ENCODE measurements at places on chromosomes 2 and 18. TPM values are rescaled to one million over a fixed set of nuclear protein-coding genes. Genes with fewer than 3 reads are reported as not detected.
A peak's percentile ranks its signal among the peaks of the same experiment; 100 is the strongest.

DNA sequence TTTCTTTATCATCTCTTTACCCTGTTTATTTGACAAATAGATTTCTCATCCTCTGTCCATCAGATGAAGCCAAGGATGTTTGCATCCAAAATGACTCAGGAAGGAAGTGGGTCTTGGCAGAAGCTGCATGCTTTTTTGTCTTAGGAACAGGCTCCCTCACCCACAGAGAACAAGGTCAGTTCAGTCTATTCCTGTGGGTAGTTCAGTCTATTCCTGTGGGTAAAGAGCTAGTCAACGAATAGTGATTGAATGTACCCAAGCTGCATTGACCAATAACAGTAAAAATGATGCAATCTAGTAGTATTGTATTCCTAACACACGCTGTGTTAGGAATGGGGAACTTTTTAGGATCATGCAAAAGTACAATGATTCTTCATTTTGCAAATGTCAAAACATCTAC lies 290.8 kb upstream of the TANK start:
- peak; percentile 33 for DNase-seq

- no peak for DNase-seq
Measured at GRCh38 chr2:100544911-100545596, 17.7 kb upstream of the PDCL3 start.

- no peak for DNase-seq
Measured at GRCh38 chr18:38923126-38923525, 1357.5 kb upstream of the CELF4 start.

- DNase-seq = peak; percentile 52
Measured at GRCh38 chr2:239824046-239824694, 201.0 kb downstream of the NDUFA10 start.

DNA sequence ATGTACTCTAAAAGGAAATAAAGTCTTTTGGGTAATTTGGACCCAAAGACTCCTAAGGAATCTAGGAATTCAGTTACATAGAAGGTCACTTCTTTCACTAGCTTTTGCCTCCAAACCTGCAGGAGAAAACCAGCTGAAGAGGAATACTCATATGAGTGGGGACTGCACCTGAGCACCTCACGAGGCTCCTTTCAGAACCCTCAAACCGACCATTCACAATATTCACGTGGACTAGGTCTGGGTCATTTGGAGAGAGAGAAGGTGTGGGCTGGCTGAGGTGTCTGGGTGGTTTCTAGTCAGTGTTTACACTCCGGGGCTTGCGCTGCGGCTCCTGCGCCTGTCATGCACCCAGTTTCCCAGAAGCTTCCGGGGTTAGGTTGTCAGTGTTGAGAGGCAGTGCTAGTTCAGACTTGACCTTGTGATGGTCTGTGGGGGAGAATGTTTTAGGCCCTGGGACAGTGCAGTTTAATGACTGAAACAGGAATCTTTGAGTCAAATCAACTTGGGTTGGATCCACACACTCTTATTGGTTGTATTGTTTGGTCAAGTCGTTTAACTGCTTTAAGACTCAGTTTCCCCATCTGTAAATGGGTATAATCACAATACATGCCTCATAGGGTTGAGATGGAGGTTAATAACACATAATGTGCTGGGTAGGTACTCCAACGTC lies 78.4 kb downstream of the LIMS1 start:
- DNase-seq = peak; percentile 69

GRCh38 chr2:124683536-124684428 lies 658.7 kb downstream of the CNTNAP5 start:
- no peak for DNase-seq

GRCh38 chr2:105379741-105380186 lies 19.1 kb downstream of the FHL2 start:
- DNase-seq = no peak

- DNase-seq = no peak
Measured at GRCh38 chr2:240225660-240226475, 85.4 kb upstream of the OTOS start.

- DNase-seq = no peak
Measured at GRCh38 chr2:7924023-7924762, 757.7 kb upstream of the ID2 start.

DNA sequence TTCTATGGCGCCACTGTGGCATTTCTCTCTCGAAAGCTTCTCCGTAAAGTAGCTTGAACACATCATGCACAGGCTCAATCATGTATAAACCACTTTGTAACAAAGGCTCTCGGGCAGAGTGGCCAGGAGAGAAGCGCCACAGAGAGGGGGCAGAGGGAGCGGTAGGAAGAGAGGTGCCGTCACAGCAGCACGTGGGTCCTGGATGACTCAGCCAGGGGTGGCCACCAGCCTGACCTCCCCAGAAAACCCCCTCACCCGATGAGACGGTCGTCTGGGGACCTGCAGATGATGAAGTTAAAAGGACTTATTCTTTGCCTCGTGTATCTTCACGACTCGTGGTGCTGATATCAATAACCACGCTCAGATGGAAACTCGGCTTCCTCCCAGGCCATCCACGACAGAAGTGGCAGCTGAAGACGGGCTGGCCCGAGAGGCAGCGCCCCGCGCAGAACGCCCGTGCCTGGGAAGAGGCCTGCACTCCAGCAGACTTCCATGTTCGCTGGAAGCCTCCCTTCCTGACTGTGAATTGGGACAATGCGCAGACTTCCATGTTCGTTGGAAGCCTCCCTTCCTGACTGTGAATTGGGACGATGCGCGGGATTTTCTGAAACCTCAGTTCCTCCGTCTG lies 46.4 kb upstream of the MTCL1 start:
- DNase-seq = no peak

TEKT4 gene
- polyA plus RNA-seq = not detected

SERPINB12 gene
- polyA plus RNA-seq = not detected

HMSD gene
- polyA plus RNA-seq = 10.7 TPM

LYG2 gene
- polyA plus RNA-seq = not detected

FAM110C gene
- polyA plus RNA-seq = 6.0 TPM
